Gastroesophageal sphincter (tissue), 4 donors: ENCODE measurements at places on chromosomes 1 and 21.
A peak's percentile ranks its signal among the peaks of the same experiment; 100 is the strongest.

- no peak for ATAC-seq
Observed at GRCh38 chr21:25334046-25334730, 273.1 kb downstream of the MRPL39 start.

DNA sequence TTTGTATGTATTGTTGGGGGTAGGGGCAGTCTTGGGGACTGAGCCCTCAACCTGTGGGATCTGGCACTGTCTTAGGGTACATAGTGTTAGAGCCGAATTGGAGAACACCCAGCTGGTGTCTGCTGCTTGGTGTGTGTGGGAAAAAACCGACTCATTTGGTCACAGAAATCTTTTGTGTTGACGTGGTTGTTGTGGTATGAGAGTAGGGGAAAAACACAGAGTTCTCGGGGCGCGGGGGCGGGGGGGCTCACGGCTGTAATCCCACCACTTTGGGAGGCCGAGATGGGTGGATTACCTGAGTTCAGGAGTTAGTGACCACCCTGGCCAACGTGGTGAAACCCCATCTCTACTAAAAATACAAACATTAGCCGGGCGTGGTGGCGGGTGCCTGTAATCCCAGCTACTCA lies 15.3 kb upstream of the SRSF10 start:
- no peak for ATAC-seq

- ATAC-seq = no peak
Observed at GRCh38 chr21:39087238-39088030, 95.8 kb downstream of the PSMG1 start.

- peak; percentile 62 for ATAC-seq
Observed at GRCh38 chr1:241611063-241611462, 29.1 kb downstream of the CHML start.

DNA sequence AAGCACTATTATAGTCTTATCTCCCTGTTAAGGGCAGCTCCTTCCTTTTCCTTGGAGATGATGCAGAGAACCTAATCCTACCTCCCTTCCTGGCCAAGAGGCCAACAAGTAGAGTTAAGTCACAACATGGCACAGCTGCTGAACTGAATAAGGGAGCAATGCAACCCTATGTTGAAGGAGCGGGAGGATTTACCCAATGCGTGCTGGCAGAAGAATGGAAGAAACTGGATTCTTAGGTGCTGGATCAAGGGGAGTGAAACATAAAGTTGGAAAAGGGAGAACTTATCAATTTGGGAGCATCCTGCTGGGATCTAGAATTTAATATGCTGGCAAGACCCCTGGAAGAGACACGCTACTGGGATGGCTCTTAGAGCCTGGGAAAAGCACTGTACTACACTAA lies 12.0 kb upstream of the HUNK start:
- ATAC-seq = no peak

DNA sequence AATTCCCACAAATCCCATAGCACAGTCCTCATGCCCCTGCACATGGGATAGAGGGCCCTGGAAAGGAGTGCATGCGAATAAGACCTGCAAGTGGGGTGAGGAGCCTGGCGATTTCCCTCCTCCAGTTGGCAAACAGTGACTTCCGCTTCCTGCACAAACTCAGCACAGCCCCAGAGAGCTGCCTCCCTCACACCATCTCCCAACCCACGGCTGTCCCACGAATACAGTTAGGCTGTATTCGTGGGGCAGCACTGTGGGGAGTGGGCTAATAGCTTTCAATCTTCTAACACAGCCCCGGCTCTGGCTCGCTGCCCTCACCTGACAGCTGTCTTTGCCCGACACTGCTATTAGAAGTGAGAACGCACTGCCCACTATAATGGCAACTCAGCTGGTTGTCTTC lies 28.2 kb upstream of the CNTN2 start:
- no peak for ATAC-seq

- ATAC-seq = no peak
Observed at GRCh38 chr21:44649521-44650100, 3.4 kb downstream of the KRTAP10-11 start.

DNA sequence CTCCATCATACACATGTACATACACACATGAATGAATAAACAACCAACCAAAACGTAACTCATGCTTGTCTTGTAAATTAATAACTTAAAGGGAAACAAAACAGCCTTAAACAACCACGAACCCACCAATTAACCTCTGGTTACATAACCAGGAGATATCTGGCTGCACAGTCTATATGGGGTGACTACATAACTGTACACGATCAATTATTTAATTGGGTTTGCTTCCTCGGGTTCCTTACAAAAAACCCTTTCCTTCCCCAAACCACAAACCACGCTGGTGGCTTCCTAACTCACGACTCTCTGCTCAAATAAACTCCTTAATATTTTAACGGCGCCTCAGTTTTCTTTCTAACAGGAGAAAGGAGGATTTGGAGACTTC lies 744 bp downstream of the ZNF670 start:
- ATAC-seq = no peak

DNA sequence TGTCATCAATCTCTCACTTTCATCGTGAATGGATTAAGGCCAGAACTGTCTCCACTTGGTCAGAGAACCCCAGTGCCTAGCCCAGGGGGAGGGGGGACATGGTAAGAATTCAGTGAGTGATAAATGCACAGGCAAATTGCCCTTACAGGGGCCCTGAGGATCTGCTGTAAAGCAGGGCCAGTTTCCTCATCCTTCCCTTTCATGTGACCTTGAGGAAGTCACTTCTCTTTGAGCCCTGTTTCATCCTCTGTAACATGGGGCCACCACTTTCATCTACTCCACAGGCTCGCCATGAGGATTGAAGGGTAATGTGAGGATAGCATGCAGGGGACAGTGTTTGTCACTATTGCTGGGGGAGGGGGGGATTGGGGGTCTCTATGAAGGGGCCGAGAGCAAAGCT lies 28.1 kb upstream of the C1QA start:
- no peak for ATAC-seq

DNA sequence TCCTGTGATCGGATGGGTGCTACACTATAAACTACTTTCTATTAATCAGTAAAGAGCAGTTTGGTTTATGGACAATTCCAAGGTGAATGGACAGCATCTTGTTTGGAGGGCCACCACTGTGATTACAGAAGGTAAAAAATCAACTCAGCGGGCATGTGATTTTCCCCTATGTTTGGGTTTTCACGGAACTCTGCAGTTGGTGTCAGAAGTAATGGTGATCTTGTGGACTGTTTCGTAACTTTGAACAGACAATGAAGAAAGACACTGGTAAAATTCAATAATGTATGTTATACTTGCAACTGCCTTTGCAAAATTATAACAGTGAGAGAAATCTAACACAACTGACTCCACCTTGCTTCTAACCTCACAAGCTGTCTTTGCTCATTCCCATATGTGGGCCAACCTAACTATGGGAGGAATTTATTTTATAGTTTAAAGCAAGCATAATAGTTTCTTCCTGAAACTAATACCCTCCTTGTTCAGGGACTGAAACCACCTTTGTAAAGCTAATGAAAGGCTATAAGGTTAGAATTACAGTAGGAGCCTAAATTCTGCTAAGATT lies 53.2 kb downstream of the TRIM33 start:
- no peak for ATAC-seq

DNA sequence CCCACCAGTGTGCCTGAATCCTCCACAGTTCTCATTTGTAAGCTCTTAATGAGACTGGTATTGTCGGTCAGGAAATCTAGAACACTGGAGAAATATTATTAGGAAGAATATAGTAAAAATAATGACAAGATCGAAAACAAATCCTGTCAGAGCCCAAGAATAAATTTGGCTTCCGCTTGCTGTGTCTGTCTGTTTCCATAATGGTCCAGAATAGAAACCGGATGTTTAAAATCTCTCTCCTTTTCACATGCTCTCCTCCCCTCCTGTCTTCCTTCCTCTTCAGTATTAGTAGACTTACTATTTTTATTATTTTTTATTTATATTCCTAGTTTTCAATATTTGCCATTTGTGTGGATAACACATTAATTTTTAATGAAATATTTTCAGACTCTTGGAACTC lies 187.7 kb downstream of the SDCCAG8 start:
- ATAC-seq = no peak

GRCh38 chr21:25421321-25422028 lies 185.8 kb downstream of the MRPL39 start:
- ATAC-seq = no peak

- ATAC-seq = no peak
Observed at GRCh38 chr1:223853275-223853674, 7.5 kb upstream of the TP53BP2 start.

GRCh38 chr1:212089560-212090163 lies 54.1 kb downstream of the DTL start:
- ATAC-seq = no peak

- ATAC-seq = peak; percentile 74
Observed at GRCh38 chr21:36927719-36928117, 38.8 kb downstream of the HLCS start.

- peak; percentile 76 for ATAC-seq
Observed at GRCh38 chr1:150302338-150302737, 8.7 kb downstream of the MRPS21 start.

GRCh38 chr21:42258885-42259407 lies 40.0 kb downstream of the ABCG1 start:
- no peak for ATAC-seq

- no peak for ATAC-seq
Observed at GRCh38 chr1:156760092-156760795, 7.1 kb upstream of the PRCC start.

- ATAC-seq = no peak
Observed at GRCh38 chr1:152451254-152451653, 37.2 kb upstream of the CRNN start.

DNA sequence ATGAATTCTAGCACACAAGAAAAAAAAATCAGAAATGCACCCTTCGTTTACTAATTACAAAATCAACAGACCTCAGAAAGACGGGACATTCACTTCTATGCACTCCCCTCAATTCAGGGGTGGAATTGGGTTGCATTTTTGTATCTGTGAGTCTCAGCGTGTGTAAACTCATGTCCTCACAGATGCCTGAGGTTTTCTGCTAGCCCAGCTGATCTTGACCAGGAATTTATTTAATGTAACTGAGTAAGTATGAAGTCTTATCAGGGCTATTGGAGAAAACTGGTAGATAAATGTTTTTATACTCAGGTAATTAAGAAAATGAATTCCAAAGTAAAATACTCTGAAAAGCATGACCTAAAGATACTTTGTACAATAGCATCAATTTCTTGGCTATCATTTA lies 167.7 kb downstream of the RUNX1 start:
- ATAC-seq = no peak

- no peak for ATAC-seq
Observed at GRCh38 chr21:26850116-26850643, 5.0 kb upstream of the ADAMTS1 start.

DNA sequence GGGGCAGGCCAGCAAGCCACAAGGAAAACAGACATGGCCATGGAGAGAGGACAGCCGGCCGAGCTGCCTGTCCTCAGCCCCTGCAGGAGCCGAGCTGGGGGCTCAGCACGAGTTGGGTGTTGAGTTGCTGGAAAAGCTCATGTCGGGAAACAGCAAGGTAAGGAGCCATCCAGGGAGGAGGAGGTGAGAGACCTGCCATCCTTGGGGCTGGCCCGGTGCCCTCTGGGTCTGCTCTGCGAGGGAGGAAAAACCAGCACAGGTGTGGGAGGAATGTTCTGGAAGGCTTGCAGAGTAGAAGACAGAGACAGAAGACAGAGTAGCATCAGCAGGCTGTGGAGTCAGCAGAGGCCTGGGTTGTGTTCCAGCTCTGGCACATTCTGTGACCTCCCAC lies 548.8 kb downstream of the PTPRU start:
- ATAC-seq = no peak
